ENCODE measurements at places on chromosomes 11 and 22.

- no peak for DNase-seq
Observed at GRCh38 chr11:75423721-75424120, 9.3 kb downstream of the KLHL35 start.

DNA sequence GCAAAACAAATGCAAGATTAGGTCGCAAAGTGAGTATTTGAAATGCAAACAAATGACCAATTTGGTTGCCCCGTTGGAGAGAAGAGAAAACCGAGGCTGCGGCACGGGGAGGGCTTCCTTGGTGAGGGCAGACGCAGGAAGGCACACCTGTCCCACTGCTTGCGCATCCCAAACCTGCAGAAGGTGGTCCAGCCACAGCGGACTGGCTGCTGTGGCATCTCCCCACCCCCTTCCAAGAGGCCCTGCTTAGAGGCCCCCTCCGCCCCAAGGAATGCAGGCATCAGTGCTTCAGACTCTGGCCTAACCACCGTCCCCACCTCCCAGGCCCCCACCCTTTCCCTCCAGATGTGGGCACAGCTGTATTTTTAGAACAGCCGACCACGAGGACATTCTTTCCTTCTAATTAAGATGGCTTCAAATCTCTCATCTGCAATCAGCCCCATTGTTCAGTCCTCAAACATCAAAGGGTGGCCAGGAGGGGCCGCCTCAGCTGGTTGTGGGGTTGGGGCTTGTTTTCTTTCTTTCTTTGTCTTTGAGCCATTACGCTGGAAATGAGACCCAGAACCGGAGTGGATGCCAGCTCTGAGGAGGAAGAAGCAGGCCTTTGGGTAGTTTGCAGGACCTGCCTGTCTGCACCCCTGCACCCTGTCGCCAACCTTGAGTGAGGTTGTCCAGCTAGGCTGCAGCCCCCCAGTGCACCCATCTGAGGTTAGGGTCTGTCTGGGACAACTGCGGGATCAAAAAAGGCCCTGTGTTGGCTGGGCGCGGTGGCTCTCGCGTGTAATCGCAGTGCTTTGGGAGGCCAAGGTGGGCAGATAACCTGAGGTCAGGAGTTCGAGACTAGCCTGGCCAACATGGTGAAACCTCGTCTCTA is 9.4 kb upstream of the DERL3 start:
- no peak for DNase-seq

GRCh38 chr11:67079065-67079705 is 22.5 kb downstream of the RHOD start:
- DNase-seq, result no peak

GRCh38 chr22:35349368-35349703 is 31.6 kb upstream of the HMOX1 start:
- DNase-seq, result no peak

GRCh38 chr22:40423310-40423688 is 52.9 kb downstream of the SGSM3 start:
- DNase-seq, result no peak

Measured in stimulated activated CD8-positive, alpha-beta memory T cell treated with anti-CD3 and anti-CD28 coated beads, Interleukin-7, amount 100 ng/mL, for 4 hours (primary cell).